Prostate gland (tissue), 2 donors: ENCODE measurements at places on chromosomes 5 and 9.

DNA sequence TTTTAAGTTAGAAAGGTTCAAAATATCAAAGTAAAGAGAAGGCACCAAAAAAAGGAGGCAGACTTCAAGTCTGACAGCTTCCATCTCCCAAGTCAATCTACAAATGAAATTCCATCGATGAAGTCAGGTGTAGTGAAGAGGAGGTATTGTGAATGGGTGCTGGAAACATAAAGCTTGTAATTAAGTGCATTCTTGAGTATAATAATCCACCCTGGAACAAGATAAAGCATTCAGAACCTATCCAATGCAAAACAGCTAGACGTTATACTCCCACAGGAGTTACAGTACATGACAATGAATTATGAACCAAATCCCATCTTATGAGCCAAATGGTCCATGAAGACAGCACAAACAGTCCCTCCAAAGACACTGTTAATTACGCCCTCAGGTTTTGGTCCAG lies 22.3 kb downstream of the BNC2 start:
- no peak for DNase-seq

- DNase-seq, result no peak
Measured at GRCh38 chr9:26012797-26013196, 334.6 kb upstream of the TUSC1 start.

GRCh38 chr9:108775901-108776306 lies 79.9 kb downstream of the ACTL7B start:
- no peak for DNase-seq

- no peak for DNase-seq
Measured at GRCh38 chr9:33291031-33291397, 698 bp downstream of the NFX1 start.

- DNase-seq, result no peak
Measured at GRCh38 chr9:137149942-137150616, 11.1 kb downstream of the GRIN1 start.

GRCh38 chr5:116068028-116068632 lies 16.7 kb upstream of the COMMD10 start:
- DNase-seq, result peak; percentile 34

GRCh38 chr5:105573575-105573974 lies 2011.0 kb upstream of the NUDT12 start:
- no peak for DNase-seq

GRCh38 chr9:94805585-94805984 lies 79.1 kb downstream of the AOPEP start:
- peak; percentile 69 for DNase-seq

DNA sequence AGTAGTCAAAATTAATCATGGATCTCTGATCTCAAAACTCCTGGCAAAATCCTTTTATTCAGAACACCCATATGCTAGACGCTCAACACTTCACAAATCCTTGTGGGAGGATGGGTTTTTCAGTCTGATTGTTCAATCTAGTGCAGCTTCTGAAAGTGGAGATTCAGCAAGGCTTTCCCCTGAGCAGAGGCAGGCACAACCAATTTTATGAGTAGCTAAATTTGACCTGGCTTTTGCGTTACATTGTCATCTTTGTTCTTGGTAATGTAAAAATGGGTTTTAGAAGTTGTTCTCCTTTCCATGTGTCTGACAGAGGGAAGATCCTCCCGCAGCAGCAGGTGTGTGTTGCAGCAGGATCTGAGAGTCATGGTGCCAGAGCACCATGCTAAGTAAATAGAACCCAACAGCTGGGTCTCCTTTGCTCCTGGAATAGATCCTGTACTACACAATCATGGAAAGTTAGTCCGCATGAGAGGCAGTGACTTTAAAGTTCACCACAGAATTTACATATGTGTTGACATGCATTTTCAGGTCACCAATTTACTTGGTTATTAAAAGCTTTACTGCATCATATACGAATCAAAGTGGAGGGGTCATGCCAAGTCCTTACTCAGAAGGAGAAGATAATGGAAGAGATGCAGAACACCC lies 70.1 kb upstream of the MEF2C start:
- no peak for DNase-seq

- DNase-seq, result no peak
Measured at GRCh38 chr5:137933491-137933911, 44.2 kb downstream of the PKD2L2 start.

DNA sequence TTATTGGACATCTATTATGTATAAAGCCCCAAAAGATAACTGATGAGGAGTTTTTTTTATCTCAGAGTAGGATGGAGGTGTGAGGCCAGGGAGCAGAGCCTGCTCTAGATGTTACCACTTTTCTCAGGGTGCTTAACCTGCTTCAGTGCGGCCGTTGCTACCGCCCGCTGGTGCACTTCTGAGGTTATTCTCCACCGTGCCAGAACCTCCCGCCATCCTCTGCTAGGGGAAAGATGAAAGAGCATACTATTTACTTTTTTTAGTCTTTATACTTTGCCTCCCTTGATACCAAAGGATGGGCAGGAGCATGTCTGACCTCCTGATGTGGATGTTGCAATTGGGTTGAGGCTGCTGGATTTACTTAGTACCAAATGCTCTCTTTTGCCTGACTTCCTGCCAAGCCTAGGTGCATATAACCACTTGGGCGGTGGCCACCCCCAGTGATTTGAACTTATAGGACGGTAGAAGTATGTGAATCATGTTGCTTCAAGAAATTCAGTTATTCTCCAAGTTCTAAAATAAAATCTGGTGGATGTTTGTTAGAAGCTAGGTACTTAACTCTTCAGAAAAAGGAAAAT lies 71.1 kb upstream of the HSPB3 start:
- DNase-seq, result no peak

- DNase-seq, result no peak
Measured at GRCh38 chr5:174844971-174845370, 120.6 kb downstream of the MSX2 start.

- no peak for DNase-seq
Measured at GRCh38 chr9:136931611-136932130, 12.9 kb downstream of the FBXW5 start.

DNA sequence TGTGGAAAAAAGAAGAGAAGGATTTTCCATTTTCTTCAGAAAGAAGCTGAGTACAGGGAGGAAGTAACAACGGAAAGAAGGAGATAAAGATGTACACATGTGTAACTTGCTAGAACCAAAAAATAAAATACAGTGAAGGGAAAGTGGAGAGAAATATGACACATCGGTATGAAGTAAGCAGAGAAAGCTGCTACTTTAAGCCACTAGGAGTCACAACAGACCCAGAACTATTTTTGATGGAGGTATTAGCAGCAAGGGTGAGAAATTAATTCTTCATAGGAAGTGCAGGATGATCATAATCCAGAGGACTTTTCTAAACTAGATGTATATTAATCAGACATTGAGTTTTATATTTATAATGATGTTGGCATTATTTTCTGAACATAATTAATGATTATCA lies 88.5 kb downstream of the FAM174A start:
- DNase-seq, result no peak

DNA sequence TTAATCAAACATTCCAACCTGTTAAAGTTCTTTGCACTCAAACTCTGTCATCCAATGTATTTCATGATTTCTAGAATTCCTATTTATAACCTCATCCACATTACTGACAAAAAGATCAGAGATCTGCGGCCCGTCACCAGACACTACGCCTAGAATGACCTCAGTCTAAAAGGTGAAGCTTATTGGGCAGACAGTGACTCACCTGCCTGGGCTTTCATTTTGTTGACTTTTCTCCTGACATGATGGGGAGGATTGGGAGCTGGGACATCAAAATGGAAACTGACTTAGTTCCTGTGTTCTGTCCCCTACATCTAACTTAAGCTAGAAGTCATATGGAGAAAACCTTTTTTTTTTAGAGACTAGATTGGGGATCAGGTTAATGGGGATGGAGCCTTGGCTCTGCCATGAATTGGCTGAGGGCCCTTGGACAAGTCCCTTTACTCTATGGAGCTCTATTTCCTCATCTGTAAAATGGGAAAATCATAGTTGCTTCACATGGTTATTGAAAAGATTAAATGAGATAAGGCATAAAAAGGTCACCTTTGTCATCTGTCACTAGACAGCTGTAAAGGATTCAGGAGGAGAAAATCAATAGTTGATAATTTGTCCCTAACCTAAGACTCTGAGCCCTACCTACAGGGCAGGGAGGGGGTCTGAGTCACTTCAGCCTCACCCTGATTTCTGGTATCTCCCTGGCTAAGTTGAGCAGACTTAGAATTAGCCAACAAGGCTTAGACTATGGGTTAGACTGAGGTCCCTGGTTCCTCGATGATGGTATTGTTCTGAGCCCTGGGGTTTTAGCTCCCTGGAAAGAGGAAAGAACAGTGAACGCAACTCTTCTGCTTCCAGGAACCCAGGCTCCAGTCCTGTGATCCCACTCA lies 224.8 kb upstream of the TBC1D2 start:
- DNase-seq, result no peak

GRCh38 chr5:138789771-138790242 lies 36.6 kb downstream of the CTNNA1 start:
- DNase-seq, result no peak

DNA sequence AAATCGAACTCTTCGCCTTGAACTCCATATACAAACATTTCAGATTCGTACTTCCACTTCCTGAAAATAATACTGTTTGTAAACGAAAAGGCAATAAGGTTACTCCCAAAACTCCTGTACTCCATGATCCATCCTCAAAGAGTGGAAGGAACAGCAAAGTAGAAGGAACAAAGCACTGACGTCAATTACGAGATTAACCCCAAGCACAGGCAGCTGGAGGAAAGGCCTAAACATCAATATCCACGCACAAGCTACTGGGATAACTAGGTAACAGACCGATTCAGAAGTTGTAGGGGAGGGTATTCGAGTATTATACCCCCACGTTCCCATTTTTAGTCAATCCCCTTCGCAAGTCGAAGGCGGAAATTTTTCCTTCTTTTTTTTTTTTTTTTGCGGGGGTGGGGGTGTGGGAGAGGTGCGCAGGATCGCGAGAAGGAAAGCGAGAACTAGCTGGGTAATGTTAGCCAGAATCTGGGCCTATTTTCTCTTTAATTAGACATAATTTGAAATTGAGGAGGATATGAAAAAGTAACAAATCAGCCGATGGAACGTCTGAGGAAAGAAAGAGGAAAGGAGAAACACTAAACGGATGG lies 909 bp downstream of the AFF4 start:
- DNase-seq, result peak; percentile 47

- no peak for DNase-seq
Measured at GRCh38 chr9:12863618-12864017, 88.8 kb downstream of the LURAP1L start.

GRCh38 chr5:158050421-158050820 lies 191.5 kb upstream of the CLINT1 start:
- DNase-seq, result no peak

- no peak for DNase-seq
Measured at GRCh38 chr5:120150770-120151169, 313.3 kb upstream of the PRR16 start.

- no peak for DNase-seq
Measured at GRCh38 chr5:133371371-133372155, 240.8 kb downstream of the FSTL4 start.

DNA sequence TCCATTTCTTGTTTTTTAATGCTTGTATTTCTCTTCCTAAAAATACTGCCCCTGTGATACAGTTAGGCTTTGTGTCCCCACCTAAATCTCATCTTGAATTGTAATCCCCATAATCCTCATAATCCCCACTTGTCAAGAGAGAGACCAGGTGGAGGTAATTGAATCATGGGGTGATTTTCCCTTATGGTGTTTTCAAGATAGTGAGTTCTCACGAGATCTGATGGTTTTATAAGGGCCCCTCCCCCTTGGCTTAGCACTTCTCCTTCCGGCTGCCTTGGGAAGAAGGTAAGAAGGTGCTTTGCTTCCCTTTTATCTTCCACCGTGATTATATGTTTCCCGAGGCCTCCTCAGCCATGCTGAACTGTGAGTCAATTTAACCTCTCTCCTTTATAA lies 227.4 kb downstream of the MAN2A1 start:
- DNase-seq, result no peak

GRCh38 chr5:106578736-106579135 lies 1092.0 kb downstream of the EFNA5 start:
- no peak for DNase-seq

DNA sequence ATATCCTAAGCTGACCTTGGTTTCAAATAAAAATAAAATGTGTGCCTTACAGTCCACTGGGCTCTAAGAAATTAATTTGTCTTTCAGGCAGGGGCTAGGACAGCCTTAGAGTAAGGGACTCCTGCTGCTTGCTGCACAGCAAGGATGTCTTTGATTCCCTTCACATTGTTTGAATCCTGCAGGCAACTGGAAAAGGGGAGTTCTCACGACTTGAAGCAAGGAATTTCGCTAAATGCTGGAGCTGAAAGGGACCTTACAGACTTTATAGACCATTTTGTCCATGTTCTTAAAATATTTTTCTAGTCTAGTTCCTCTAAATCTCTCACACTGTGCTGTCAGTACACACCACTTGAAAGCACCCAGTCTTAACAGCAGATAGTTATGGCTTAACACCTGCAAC lies 35.6 kb downstream of the FBXW11 start:
- DNase-seq, result no peak

DNA sequence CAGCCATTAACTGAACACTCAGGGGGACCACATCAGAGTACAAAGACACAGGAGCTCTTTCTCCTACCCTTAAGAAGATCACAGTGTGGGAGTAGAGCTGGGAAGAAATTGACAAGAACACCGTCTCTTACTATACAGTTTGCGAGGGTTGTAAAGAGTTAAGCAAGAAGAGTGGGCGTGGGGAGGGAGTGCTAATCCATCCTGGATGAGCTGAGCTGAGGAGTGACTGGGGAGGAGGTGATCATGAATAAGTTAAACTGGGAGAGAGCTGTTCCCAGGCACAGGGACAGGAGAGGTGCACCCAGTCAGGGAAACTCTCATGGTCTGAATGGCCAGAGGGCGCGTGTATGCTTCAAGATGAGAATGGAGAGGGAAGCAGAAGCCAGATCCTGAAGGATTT lies 17.2 kb downstream of the TAF1L start:
- DNase-seq, result no peak

DNA sequence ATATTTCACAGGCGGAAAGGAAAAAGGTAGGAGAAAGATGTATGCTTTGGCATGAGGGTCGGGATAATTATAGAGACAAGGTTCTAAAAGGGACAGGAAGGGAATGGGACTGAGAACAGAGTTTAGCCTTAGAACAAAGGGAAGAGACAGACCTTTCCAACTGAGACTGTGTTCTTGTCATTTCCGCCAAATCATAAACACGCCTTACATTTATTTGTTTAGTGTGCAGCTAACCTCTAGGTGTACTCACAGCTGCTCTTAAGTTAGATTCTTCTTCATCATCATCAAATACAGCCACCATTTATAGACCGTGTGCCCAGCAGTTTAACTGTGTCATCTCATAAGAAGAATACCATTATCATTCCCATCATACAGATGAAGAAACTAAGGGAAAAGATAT lies 5.9 kb upstream of the DELE1 start:
- DNase-seq, result no peak
